Activated CD4-positive, alpha-beta T cell treated with anti-CD3 and anti-CD28 coated beads, Interleukin-2, amount 10 ng/mL, durations not matched to agents 7 days and 5 days (primary cell): ENCODE measurements at places on chromosomes 7 and 10.

DNA sequence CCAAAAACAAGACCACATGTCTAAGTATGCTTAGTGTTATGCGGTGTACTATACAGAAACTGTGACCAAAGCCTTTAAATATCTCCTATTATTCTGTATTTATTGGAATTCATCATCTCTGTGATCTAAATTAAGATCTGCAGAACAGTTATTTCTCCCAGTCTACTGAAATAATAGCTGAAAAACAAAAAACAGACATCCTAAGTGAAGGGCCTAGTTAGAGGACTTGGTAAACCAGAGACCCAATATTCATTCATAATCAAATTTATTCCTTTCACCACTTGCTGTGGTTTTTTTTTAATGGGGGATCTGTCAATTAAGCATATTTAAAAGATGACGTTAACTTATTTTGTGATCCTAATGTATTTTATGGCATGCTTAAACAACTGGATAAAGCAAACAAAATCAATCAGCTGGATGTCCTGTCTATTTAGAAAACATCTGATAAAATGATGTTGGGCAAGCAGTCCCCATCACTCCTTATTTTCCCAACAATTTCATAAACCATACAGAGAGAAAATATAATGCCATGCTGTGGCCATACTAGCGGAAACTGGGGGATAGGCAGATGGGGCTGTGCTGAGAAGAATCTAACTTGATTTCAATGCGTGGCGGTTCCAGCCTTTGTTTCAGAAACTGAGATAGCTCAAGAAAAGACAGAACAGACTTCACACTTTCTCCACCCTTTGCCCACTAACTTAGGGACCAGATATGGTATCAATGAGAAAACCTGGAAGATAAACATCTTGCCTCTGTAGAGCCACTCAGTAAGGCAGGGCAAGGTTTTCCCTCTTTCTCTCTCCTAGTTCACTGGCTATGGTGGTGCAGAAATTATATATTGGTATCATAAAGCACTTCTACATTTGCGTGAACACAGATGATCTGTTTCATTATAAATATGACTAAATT, 32.9 kb downstream of the ICA1 start:
- no peak for DNase-seq

GRCh38 chr7:32163896-32164295, 93.7 kb upstream of the PDE1C start:
- DNase-seq, result no peak

DNA sequence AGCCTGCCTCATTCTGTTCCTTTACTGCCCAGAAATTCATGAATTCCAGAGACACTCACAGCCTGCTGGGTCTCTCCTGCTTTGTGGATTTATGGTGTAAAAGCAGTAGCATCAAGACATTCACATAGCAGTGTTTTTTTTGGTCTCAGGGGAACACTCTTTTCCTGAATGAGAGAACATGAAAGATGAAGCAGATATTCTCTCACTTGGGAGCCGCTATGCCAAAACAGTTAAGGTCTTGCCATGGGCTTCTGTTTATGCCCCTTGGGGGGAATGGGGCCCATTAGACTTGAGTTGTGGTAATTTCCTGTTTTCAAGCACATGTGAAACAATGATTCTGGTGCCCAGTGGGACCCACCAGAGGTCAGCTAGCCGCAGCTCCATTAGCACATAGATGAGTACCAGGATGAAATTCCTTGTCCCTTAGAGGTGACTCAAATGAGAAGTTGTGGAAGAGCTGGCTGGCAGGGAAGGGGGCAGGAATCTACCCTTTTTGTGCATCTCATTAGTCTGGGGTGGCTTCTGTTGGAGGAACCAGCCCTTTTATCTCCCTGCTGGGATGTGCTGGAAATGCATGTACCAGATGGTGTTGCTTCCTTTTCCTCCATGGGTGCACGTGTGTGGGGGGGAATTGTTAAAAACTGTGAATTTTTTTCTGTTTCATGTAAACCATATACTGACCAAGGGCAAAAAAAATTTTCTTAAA, 13.3 kb downstream of the BMPER start:
- DNase-seq, result no peak

DNA sequence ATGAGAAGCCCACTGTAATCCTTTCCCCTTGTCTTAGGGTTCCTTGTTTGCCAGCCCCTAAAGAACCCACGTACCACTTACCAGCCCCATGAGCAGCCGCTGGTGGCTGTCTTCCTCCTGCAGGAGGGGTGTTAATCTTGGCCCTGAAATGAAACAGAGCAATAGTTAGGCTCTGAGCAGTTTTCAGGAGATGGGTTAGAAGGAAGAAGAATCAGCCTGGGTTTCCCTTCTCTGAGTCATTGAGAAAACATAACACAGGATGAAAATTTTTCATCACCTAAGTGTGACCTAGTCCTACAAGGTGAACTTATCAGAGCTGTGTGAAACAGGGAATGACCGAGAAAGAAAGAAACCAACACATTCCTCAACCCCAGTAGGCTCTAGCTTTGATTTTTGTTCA, 90.0 kb downstream of the GSAP start:
- DNase-seq, result no peak

DNA sequence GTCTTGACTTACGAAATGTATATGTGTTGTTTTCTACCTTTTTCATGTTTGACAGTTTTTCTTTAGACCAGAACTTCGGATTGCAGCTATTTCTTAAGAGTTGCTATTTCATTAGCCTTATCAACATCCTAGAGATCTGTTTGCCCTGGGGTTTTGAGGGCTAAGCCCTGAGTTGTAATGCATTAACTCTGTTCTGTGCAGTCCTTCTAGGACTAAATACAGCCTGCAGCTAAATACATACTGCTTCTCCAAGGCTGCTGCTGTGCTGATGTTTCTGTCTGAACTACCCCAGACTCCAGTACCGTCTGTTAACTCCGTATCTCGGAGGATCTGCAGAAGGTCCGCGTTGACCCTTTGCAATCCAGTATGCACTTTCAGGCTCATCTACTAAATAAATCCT, 26.5 kb downstream of the KIAA1217 start:
- DNase-seq, result no peak

GRCh38 chr10:132113206-132113605, 47.5 kb downstream of the JAKMIP3 start:
- no peak for DNase-seq

DNA sequence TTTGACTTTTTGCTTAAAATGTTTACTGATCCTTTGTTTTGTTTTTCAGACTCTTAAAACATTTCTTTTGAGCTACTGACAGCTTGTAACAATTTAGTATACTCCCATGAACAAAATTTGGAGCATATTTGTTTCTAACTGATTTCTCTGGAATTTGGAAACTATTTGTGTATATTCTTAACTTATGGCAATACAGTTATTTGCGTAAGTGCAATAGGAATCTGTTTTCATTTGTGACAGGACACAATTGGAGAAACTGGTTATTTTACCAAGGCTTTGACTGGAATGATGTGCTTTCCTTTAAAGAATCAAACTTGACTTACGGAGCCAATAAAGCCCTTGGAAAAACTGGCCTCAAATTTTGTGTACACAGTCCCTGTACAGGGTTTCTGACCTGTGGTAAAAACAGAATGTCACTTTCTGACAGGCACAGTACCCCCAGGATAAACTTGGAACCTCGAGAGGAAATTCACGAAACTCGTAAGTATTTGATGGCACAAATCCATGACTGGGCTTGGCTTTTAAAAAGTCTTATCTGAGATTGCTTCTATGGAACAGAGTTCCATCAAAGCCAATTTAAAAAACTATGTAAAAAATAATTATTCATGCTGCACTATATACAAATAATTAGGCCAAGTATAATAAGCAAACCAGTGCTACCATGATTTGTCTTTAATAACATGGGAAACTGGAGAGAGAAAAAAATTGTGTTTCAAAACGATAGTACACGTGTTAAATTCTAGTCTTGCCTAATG, 70.4 kb downstream of the ST8SIA6 start:
- no peak for DNase-seq

DNA sequence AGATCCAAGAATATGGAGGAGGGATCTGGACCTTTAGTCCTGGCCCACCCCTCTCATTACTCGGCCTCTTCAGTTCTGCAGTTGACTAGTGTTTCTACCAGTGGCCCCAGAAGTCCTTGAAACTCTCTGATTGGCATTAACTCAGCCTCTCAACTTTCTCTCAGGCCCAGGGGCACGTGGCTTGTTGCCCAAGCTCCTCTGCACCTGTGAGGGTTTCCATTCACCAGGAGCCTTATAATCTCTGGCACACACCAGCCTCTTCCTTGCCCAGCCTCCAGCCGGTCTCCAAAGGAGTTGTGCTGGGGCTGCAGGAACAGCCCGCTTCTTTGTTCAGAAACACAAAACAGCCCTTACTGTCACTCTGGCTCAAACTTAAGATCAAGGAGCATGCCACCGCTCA, 47.6 kb upstream of the ZPBP start:
- no peak for DNase-seq

- no peak for DNase-seq
These were observed 37.8 kb downstream of the HIPK2 start for GRCh38 chr7:139739863-139740597.

DNA sequence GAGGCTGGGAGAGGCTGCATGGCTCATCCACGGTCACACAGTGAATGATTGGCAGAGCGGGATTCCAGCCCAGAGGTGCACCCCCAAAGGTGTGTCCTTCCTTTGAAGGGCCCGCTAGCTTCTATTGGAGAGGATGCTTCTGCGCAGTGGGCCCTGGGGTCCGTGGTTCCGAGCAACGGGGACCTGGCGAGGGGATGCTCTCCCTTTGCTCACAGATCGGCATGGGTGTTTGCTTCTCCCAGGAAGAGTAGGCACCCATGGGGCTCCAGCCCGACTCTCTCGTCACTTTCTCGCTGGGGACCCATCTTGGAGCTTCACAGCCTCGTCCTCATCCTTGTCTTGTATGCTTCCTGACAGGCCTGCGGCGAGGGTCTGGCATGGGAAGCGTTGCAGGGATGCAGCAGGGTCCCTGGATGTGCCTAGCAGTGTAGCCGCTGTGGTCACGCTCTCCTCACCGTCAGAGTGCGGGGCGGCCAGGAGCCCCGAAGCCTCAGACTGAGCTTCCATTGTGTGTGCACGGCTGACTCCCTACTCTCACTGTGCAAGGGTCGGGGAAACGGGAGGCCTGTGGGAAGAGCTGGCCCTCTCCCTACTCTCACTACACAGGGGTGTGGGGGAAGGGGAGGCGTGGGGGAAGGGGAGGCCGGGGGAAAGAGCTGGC, 538.5 kb upstream of the FOXK1 start:
- no peak for DNase-seq

DNA sequence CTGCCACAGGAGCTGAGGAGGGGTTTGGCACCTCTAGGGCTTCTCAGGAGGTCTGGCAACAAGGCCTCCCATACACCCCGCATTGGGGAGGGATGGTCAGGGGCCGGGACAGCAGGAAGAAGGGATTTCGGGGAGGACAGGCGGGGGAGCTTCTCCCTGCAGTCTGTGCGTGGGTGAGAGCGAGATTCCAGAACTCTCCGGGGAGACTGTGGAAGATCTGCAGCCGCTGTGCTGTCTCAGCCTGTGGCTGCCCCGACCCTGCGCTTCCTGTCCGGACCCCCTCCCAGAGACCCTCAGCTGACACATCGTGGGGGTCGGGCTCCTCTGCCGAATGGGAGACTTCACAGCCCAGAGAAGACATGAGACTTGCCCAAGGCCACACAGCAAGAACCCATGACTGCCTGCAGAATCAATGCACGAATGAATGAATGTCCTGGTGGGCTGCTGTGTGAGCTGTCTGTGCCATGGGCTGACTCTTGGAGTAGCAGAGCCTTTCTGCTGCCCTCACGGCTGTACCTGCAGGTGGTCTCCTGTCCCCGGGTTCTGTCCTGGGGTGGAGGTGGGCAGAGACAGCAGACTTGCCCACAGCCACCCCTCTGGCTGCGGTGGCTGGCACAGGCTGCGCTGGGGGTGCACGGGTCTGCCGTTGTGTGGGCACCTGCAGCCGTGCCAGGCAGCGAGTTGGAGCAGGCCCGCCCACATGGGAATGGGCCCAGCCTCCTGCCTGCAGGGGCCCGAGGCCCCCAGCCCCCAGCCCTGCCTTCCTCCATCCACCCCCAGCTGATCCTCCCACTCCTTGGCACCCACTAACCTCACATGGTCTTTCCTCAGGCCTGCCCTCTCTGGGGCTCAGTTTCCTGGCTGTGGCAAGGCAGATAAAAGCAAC, 16.3 kb upstream of the LFNG start:
- DNase-seq, result no peak

DNA sequence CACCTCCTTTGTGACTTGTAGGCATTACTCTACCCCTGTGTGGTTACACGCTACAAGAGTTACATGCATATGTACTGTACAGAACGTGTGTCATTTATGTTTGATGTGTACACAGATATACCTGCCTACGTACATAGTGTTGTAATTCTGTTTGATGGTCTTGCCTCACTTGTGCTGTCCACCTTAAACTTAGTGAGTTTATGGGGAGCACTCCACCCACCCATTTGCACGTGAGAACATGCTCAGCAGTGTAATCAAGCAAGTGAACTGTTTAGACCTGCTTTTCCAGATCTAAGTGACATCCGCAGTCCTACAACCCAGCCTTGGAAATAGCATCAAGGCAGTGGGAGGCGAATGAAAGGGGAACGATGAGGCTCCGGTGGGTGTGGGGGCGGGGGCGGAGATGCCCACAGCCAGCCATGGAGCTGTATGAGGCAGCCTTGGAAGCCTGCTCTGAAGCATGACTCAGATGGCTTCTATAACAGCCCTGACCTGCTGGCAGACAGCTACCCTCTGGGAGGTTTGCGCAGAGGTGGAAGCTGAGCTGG, 52.1 kb downstream of the SUFU start:
- DNase-seq, result no peak

DNA sequence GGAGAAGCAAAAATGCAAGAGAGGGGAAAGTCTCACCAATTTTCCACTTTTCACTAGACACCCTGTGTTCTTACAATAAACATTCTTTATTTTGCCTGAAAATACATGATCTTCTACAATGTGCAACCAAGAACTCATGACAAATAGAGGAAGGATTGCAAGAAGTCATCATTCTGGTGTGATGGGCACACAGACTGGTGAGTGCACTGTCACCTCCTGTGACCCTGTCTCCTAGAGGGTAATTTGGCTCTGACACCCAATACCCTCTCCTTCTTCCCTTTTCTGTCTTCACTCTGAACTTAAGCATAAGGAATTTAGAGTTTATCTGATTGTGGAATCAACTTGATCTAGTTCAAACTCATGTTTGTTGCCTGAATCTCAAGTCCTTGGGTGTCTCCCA, 153.7 kb downstream of the SH2D4B start:
- DNase-seq, result no peak

- DNase-seq, result no peak
These were observed 34.5 kb downstream of the FAM25A start for GRCh38 chr10:87054373-87055295.

DNA sequence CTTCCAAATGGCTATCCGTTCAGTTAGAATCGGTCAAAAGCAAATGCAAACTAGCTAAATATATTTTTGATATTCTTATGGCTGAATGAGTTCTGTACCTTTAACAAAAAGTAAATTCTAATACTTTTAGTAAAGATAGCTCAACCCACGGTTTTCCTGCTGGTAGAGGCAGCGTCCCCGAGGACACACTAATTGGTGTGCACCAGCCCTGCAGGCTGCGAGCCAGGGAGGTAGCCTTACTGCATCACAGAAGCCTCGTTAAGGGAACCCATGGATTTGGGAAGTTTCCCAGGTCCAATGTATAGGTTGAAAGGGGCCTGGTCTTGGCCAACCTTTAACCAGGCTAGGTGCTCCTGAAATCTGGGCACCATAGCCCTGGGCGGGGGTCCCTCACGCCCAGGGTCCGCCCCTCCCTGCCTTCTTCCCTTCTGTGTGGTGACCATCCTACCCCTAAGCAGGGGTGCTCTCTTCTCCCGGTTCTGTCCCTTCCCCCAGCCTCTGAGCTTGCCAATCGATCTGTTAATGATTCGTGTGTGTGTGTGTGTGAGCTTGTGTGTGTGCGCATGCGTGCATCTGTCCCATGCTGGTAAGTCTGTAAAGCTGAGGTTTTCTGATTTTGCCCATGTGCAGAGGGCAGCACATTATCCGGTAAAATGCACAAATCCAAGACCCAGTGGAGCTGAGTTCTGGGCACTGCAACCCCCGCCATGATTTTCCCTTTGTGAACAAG, 191.7 kb downstream of the TCERG1L start:
- DNase-seq, result no peak
